Suprapubic skin (tissue), 4 donors: ENCODE measurements at places on chromosomes 1 and 21.

GRCh38 chr1:226482975-226483700, 65.4 kb upstream of the STUM start:
- DNase-seq, result no peak

- no peak for DNase-seq
These were observed 27.7 kb downstream of the NEK7 start for GRCh38 chr1:198184516-198184915.

GRCh38 chr1:95012389-95012788, 60.4 kb downstream of the ALG14 start:
- DNase-seq, result no peak

DNA sequence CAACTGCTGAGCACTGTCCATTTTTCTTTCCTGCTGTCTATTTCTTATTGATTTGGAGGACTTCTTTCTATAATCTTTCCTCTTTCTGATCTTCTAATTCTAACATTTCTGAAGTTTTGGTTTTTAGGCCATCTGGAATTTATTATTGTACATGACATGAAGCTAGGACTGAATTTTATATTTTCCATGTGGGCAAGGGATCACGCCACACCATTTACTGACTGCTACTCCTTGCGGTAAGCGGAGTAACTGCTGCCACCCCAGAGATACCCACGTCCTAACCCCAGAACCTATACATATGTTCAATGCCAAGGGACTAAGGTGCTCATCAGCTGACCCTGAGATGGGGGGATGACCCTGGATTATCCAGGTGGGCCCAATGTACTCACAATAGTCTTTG, 70.6 kb downstream of the NPHP4 start:
- DNase-seq, result no peak

GRCh38 chr1:12475947-12476346, 142.1 kb downstream of the DHRS3 start:
- no peak for DNase-seq
